Pons (tissue), 1 donor: ENCODE measurements at places on chromosomes 2 and 18.

GRCh38 chr2:168796583-168797285 lies 5.7 kb upstream of the NOSTRIN start:
- DNase-seq = peak; percentile 4

DNA sequence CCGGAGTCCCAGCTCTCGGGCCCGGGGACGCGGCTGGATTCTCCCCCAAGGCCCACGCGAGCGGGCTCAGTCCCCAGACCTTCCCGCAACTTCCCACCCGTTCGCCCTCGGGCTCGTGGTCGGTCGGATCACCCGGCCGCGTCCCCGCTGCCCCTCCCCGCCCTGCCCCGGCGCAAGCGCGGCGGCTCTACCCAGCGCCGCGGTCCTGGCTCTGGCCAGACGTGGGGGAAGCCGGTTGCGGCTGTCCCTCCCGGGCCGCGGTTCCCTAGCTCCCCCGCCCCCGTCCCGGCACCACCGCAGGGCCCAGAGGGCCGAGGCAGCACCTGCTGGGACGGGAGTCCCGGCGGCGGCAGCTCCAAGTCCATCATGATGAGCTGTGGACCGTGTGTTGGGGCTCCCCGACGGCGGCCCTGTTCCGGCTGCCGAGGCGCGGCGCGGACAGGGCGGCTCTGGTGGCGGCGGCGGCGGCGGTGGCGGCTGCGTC lies 276 bp downstream of the NFE2L2 start:
- no peak for DNase-seq

GRCh38 chr2:20198796-20199632 lies 25.9 kb downstream of the SDC1 start:
- no peak for DNase-seq

GRCh38 chr2:84187258-84187657 lies 271.8 kb downstream of the SUCLG1 start:
- no peak for DNase-seq

- no peak for DNase-seq
These were observed 54.3 kb downstream of the INO80C start for GRCh38 chr18:35443434-35443833.

DNA sequence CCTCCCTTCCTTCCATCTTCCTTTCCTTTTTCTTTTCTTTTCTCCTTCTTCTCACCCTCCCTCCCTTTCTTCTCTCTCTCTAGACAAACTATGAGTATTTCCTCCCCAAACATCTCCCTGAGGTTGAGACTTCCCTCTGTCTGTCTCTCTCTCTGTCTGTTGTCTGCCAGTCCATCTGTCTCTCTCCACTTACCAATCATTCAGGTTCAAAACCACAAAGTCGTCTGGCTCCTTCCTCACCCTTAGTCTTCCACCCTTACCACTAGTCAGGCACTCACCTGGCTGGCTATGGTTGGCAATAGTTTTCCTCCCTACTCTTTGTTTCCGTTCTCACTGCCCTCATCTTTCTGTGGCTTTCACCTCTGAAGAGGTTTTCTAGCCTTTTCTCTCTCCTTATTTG lies 12.9 kb downstream of the CCL20 start:
- DNase-seq = no peak

DNA sequence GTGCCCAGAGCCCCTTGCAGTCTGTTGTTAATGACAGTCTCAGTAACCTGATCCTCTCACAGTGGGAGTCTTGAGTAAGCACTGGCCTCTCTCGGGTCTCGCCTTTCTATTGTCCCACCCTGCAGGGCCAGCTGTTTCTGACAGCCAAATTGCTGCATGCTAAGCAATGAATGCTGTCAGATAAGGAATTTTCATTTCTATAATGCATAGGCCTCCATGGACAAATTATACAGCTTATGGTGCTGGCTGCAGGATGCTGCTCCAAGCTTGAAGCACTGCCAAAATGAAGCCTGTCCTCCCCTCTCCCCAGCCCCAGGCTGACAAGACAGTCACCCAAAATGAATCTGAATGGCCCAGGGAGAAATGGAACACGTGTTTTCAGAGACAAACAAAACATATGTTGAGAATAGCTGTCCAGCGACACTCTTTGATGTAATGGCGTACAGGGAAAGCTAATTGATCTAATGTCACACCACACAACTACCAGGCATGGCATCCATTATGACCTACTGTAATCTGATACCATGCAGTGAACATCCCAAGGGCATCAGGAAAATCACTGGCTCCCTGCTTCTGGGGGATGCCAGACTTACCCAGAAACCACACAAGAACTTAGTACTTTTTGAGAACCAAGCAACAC lies 36.8 kb downstream of the ACVR1 start:
- DNase-seq = no peak

DNA sequence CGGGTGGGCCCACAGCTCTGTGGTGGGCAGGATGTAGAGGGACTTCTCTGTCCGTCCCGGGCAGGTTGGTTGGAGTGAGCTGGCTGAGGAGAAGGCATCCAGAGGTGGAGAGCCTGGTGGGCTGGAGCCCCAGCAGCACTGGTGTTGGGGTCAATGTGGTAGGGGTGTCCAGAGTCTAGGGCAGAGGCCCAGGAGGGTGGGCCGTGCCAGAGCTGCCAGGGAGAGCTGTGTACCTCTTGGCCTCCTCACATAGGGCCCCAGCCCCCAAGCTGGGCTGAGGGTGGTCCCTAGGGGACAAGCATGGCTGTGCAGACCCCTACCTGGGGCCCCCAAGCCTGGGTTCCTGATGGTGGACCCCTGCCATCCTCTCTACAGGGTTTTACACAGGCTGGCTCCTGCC lies 16.0 kb downstream of the ANO7 start:
- DNase-seq = no peak

- peak; percentile 17 for DNase-seq
These were observed 800 bp downstream of the IL1RL2 start for GRCh38 chr2:102187496-102188150.

DNA sequence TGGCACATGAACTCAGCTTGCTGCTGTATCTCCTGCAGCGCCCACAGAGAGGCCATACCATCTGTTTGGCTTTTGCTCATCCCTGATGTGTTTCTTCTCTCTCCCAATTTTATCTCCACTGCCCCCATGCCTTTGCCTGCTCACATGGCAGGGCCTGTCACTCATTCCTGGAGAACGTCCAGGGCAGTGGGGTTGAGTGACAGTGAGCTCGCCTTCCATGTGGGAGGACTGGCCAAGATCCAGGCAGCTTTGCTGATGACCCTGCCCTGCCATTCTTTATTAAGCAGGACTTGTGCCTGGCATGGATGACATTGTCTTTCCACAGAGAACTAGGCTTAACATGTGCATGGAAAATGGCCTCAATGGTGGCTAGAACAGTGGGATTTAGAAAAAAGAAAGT lies 230.5 kb upstream of the THSD7B start:
- no peak for DNase-seq

DNA sequence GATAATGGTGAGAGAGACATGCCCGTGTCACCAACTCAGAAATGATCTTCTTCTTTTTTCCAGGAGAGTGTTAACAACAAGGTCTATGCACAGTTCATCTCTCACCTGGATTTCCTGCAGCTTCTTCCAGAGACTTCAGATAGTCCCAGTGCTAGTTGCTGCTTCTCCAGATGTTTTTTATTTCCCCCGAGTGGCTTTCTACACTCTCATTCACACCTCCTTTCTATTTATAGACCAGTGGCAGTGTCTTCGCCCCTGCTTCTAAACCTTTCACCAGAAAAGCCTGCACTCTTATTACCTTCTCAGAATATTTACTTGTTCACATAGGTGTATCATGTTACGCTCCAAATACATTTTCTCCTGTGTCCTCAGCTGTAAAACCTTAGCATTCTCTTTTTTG lies 558.8 kb upstream of the CHAC2 start:
- DNase-seq = no peak
